ENCODE measurements at places on chromosomes 13 and 19.

DNA sequence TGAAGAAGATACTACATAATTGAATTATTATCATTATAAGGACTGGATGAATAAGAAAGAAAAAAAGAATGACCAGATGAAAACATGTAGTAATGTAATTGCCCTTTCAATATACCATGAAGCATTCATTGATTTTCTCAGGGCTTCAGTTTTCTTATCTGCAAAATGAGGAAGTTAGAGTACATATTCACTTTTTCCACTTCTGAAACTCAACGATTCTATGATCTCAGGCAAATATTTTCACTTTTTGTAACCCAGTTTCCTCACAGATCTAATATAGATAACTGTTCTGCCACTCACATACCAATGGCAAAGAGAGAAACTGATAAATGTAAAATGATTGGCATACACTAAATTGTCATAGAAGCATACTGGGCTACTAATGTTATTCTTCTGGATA lies 856.6 kb upstream of the KLHL1 start:
- no peak for DNase-seq

DNA sequence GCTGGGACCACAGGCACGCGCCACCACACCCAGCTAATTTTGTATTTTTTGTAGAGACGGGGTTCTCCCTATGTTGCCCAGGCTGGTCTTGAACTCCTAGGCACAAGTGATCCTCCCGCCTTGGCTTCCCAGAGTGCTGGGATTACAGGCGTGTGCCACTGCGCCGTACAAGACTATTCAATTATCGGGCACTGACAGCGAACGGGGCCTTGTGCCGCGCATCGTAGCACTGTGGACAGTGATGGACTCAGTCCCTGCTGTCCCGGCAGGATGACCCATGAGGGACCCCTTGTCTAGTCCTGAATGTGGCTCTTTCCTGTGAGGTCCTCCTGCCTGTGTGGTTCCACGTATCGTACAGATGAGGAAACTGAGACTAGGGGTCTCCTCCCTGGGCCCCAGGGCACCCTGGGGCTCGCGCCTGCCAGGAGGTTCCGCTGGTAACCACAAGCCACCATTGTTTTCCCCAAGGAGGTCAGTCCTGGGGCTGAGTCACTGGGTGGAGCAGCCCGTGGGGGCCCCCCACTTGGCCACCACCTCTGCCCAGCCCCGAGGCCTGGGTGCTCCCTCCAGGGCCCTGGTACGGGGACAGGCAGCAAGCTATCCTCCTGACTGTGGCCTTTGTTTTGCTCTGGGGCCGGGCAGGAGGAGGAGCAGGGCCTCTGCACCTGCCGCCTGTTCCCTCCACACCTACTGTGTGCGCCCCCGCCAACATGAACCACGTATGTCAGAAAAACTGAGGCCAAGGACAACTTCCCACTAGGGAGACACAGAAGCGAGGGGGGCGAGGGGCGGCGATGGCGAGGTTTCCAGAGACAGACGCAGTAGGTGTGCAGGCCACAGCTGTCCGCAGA lies 2.9 kb upstream of the TCF3 start:
- DNase-seq = no peak

GRCh38 chr13:110126391-110126961 lies 180.5 kb downstream of the COL4A1 start:
- no peak for DNase-seq

- no peak for DNase-seq
Observed at GRCh38 chr13:40966298-40966697, 52.8 kb downstream of the ELF1 start.

- no peak for DNase-seq
Observed at GRCh38 chr13:48949566-48950500, 25.9 kb upstream of the FNDC3A start.

GRCh38 chr19:41537789-41538188 lies 38.2 kb upstream of the CEACAM21 start:
- no peak for DNase-seq

DNA sequence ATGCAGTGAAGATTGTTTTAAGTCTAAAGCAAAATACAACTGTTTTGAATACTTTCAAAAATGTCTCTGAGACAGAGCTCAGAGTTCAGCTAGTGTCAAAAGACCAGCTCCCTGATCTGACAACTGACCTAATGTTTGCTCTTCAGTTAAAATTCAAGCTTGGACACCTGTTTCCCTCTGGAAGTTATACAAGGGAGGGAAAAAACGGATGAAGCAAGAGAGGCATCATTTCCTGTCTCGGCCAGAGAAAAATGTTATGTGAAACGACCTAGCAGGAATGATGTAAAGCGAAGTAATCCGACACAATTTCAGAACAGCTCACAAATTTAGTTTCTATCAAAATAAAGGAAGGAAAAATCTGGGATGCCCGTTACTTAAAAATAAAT lies 59.4 kb downstream of the ZAR1L start:
- no peak for DNase-seq

- DNase-seq = peak; percentile 22
Observed at GRCh38 chr19:15456871-15457700, 7.3 kb downstream of the RASAL3 start.

GRCh38 chr19:12858041-12858928 lies 20.0 kb downstream of the MAST1 start:
- no peak for DNase-seq

GRCh38 chr13:113187263-113187669 lies 21.2 kb downstream of the PCID2 start:
- DNase-seq = peak; percentile 71

DNA sequence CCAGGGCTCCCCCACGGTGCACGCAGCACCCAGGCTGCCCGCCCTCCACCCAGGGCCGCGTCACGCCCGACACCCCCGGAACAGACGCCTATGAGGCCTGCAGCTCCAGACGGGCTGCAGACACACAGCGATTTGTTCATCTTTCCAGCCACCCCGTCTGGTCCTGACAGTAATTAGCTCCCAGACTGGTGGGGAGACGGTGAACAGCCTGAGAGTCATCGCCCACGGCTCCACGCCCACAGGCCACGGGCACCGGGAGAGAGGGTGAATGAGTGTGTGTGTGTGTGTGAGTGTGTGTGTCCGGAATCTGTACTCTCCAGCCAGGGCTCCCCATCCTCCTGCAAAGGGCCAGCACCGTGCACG lies 18.1 kb downstream of the GADD45B start:
- DNase-seq = no peak

GRCh38 chr13:80251403-80251802 lies 89.5 kb downstream of the SPRY2 start:
- no peak for DNase-seq

DNA sequence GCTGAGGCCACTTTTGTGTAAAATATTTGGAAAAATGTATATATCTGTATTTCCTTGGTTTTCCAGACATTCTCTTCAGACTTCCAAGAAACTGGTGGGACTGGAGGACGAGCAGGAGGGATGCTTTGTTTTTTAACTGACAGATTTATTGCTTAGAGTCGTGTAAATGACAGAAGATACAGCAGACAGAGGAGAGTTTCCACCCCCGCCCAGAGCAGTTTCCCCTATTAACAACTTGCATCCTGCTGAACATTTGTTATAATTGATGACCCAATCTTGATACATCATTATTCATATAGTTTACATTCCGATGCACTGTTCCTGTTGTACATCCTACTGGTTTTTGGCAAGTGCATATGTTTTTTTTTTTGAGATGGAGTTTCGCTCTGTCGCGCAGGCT lies 7.1 kb upstream of the DOCK6 start:
- no peak for DNase-seq

- DNase-seq = peak; percentile 91
Observed at GRCh38 chr19:7636691-7637373, at the start of gene STXBP2. STXBP2 (plus strand) TSS chr19:7637110; CDS start chr19:7637150, 40 bp downstream.

DNA sequence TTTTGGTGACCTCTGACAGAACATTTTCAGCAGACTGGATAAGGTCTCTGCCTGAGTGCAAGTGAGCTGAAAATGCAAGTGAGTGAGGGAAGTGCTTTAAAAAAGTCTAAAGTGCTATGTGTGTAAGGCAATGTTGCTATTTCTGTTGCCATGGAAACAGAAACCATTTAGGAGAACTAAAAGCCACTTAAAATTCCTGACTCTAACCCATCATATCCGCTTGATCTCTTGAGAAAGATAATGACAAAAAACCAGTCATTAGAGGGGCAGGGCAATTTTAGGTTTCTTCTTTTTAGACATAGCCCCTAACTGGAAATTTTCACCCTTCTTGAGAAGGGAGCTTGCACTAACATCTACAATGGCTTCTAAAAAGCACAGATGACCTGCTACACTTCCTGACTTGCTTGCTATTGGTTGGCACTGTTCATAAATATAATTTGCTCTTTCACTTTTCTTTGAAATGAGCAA lies at the start of gene CYSLTR2:
CYSLTR2 (plus strand) TSS at position 458 of the 468 bp plus-strand sequence. CDS start 52,889 bp downstream, outside the sequence.
- DNase-seq = no peak

- DNase-seq = no peak
Observed at GRCh38 chr19:18789883-18790565, 1.1 kb downstream of the COMP start.

GRCh38 chr19:56383826-56384605 lies 9.3 kb downstream of the ZNF582 start:
- no peak for DNase-seq

GRCh38 chr13:76570510-76570971 lies 315.7 kb downstream of the KCTD12 start:
- DNase-seq = no peak

- DNase-seq = no peak
Observed at GRCh38 chr13:92806215-92806614, 420.4 kb upstream of the GPC6 start.
